SW 1271 (cell line): ENCODE measurements at places on chromosomes 13 and 19.

DNA sequence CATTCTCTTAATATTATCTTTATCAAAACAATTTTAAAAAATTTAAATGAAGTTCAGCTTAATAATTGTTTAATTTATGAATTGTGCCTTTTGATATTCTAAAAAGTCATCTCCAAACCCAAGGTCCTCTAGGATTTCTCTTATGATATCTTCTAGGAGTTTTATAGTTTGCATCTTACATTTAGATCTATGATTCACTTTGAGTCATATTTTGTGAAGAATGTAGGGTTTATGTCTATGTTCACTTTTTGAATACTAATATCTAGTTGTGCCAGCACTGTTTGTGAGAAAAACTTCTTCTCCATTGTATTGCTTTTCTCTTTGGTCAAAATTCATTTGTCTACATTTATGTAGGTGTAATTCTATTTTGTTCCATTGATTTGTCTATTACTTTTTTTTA lies 1068.4 kb upstream of the SPRY2 start:
- DNase-seq = no peak

DNA sequence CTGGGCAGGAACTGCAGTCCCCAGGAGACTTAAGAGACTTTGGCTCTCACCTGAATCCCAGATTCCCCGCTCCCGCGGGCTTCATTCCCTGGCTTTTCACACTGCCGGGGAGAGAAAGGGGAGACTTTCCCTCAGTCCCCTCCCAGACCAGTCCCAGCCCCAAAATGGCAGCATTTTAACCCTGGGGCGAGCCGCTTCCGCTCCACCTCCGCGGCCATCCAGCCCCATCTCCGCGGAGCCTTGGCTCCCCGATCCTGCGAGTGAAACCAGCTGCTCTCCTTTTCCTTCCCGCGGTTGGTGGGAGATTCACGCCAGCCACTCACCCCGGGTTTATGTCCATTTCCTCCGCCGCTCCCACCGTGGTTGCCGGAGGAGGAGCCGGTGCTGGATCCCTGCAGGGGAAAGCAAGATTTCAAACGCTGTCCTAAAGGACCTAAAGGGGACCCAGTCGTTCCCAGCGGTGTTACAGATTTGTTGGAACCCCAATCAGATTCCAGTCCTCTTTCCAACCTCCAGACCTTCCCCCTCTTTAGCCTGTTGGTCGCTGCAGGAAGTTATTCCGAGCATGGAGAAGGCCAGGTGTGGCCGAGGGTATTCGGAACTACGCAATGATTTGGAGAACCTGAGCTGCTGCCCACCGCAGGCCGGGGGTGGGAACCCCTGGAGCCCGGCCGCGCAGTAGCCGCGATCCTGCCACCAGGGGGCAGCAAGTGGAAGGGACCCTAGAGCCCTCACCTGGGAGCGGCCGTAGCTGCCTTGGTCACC lies 3.4 kb downstream of the DMKN start:
- DNase-seq = no peak

DNA sequence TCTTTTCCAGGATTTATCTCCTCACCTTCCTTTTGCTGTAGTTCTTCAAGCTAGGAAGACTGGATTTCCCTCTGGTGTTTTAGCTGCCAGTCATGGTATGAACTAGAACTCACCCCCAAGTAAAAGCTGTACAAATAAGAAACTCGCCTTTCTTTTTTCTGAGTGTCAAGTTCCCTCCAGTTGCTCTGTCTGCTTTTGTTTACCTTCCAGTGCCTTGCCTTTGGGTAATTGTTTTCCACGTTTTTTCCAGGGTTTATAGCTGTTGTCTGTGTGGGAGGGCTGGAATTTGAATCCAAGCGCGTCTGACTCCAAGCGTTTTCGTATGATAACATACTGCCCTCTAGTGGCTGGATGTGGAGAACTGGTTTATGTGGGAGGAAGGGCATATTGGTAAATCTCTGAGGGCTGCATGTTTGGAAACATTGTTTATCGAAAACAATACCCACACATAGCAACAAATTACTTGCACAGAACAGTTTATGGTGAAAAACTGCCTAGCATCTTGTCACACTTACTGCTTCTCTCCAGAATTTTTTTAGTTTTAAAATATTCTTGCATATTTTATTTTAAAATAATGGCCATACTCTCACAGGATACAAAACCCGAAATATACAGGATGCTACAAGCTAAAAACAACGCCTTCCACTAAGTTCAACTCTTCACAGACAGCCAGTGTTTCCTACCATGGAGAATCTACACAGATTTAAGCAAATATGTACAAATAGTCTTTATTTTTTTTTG lies 19.2 kb downstream of the RCN3 start:
- DNase-seq = peak; percentile 28

DNA sequence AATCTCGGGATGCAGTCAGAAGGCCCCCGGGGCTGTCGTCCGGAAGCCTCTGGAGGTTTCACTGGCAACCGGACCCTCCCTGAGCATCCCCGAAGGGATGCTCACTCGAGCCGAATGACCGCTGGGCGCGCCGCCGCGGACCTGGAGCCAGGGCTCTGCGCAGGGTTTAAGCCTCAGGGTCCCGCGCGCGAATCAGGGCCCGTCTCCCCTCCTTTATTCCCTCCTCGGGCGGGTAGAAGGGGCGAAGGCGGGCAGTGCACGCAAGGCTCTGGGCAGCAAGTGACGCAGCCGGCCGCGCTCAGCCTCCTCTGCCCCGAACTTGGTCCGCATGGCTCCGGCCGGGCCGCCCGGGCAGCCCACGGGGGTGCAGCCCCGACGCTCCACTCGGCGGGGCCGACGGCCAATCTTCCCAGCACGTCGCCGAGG lies 572 bp downstream of the SHISA2 start:
- DNase-seq = no peak

- no peak for DNase-seq
Observed at GRCh38 chr13:36068566-36068965, 62.6 kb downstream of the DCLK1 start.

DNA sequence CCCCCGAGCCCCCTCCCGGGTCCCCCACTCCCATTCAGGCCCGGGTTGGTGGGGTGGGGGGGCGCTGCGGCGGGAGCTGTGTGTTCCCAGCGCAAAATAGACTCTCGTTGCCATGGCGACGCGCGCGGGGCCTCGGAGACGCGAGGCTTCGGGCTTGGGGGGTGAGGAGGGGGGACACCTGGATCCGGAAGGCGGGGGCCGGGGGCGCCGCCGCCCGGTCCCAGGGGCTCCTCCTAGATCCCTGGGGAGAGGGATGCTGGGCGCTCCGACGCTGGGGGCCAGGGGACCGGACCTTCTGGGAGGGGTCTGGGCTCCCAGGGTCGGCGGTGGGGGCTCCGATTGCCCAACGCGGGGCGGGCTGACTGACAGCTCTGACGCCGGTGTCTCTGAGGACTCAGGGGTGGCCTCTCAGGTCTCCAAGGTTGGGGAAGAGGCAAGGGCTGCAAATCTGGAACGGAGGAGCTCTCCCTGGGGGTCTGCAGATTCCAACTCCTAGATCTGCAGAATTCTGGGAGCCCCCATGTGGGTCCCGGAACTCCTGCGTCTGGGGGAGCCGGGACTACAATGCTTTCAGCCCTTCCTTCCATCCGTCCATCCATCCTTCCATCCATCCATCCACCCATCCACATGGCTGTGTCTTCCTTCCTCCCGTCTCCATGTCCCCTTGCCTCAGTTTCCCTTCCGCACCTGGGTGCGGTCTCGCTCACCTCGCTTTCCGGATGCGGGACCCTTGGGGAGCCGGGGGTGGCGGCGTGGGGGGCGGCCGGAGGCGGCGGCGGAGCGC lies 9.1 kb upstream of the SHISA7 start:
- DNase-seq = no peak

DNA sequence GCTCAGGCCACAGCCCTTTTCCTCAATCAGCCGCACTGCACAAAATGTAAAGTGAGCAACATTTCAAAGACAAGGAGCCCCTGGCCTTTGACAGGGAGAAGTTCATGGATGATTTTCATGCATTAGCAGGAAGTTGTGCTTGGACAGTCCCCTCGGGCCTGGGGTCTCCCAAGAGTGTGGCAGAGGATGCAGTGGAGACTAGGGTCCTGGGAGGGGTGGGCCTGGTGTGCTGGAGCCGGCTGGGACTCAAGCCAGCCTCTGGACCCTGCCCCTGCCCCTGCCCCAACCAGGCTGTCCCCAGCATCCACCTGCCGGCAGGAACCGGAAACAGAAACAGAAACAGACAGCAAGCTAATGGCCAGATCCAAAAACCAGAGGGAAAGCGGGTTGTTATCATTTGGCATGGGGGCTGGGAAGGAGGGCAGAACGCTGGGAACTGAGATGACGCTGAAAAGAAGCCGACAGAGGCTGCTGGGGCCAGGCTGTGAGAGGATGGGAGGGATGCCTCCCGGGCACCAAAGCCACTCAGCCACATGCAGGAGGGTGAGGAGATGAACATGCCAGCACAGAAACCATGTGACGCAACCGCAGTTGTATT lies 2.3 kb downstream of the GAS6 start:
- DNase-seq = no peak

GRCh38 chr13:50197705-50198104 lies 182.5 kb downstream of the KCNRG start:
- DNase-seq = no peak

- DNase-seq = no peak
Observed at GRCh38 chr19:8561075-8561764, 16.0 kb downstream of the MYO1F start.

DNA sequence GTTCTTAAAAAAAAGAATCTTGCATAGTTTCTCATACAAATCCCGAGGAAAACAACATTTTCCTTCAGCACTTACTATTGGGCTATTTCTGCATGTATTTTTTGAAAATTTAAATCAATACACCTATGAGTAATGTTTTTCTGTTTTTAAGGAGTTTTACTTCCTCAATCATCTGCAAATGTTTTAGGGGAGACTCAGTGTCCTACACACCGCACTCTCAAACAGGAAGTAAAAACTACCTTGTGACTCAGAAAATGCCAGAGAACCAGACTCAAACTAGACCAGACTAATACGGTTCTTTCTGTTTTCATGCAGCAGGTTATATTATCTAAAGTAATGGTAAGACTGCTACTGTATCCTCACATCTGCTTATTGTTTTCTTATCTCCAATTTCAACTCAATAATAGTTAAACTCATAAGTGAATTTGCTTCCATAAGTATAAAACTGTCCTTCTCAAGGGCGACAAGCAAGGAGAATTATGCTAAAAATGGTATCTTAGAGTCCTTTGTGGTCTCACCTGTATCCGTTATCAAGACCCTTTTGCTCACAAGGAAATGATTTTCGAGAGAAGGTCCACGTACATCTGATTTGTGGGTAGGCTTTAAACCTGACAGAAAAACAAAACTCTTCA lies 52.5 kb downstream of the FLT3 start:
- no peak for DNase-seq

GRCh38 chr13:87302931-87303330 lies 368.2 kb upstream of the SLITRK5 start:
- no peak for DNase-seq

- no peak for DNase-seq
Observed at GRCh38 chr13:110555601-110556223, 5.8 kb downstream of the RAB20 start.

GRCh38 chr13:92951273-92951890 lies 275.2 kb upstream of the GPC6 start:
- no peak for DNase-seq

DNA sequence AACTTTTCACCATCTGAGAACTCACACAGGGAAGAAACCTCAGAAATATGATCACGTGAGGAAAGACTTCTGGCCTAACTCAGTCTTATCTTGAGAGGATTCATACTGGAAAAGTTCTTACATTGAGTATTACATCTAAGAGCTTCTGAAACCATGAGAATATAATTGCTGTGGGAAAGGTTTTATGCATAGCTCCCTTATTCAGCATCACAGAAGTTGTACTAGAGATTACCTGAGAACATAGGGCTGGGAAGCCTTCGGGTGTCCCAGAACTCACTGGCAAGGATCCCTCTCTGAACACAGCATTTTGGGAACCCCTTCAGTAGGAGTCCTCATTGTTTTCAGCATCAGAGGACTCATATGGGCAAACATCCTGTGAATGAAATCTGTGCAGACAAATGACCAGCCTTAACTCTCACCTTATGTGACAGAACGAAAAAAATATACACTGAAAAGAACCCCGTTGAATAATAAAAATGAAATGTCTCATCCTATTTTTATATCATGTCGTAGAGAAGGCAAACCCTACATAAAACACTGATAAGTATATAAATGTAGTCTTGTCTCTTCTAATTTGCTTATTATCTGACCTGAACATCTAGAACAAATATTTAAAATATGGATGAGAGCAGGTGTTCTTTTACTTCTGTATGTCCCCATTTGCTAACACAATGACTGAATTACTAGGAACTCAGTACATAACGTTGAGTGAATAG lies 14.2 kb downstream of the ZNF274 start:
- DNase-seq = peak; percentile 21

GRCh38 chr13:92390217-92390616 lies 836.4 kb upstream of the GPC6 start:
- DNase-seq = no peak

DNA sequence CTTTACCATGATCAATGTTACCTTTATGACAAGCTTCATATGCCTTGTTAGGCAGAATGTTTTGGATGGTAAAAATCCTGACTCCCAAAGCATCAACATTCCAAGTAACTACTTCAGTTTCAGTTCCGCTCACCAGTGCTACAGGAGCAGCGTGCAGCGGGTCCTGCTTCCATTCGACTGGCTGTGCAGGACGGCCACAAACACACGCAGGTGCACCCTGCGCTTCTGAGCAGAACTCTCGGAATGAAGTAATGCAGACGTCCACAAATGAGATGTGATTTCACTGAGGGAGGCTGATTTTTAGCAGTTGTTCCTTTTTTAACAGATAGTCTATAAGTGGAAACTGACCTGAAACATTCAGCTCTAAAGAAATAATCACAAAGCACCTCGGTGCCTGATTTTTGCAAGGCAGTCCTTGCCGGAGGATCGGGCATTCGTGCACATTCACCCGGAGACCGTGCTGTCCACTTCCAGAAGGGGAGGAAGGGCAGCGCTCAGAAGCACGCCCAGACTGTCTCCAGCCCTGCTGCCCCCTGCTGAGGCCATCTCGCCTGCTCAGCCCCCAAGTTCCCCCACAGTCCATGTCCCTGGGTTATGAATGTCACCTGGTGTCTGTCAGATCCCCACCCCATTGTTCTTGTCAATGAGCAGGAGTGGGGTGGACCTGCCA lies 85.8 kb downstream of the RAB20 start:
- DNase-seq = no peak

DNA sequence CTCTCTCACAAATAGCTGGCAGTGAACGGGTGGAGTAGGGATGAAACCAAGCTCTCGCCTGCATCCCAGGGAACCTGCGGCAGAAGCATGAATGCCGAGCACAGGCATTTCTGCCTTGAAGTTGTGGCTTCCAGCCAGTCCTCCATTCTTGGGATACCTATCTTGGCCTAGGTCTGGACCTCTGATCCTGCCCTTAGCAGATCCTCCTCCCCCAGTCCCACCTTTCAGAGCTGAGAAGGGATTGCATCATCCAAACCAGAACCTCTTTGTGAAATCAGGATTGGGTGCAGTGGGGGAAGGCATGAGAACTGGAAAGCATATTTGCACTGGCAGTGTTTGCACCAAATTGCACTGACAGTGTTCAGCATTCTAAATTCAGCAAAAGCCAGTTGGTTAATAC lies 5.8 kb downstream of the ZNF780A start:
- no peak for DNase-seq
